ENCODE measurements at places on chromosomes 11 and 22.
A peak's percentile ranks its signal among the peaks of the same experiment; 100 is the strongest.

GRCh38 chr11:12212821-12213185 lies 102.4 kb downstream of the MICAL2 start:
- DNase-seq, result no peak

- no peak for DNase-seq
Measured at GRCh38 chr22:19722982-19723231, 432 bp upstream of the GP1BB start.

GRCh38 chr11:128981254-128981653 lies 38.6 kb upstream of the TP53AIP1 start:
- DNase-seq, result no peak

DNA sequence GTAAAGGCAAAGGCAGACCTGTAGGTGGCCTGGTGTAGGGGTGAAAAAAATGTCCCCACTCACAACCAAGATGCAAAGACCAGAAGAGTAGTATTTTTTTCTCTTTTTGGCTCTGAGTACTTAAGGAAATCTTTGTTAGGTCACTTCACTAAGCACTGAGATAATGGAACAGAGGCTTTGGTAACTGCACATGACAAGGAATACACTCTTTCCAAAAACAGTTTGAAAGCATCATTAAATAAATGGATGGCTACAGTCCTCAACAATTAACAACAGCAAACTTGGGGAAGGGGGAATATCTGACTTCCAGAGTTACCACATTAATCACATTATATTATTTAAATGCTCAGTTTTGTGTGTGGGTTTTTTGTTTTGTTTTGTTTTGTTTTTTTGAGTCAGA lies 26.9 kb upstream of the PGM2L1 start:
- no peak for DNase-seq

DNA sequence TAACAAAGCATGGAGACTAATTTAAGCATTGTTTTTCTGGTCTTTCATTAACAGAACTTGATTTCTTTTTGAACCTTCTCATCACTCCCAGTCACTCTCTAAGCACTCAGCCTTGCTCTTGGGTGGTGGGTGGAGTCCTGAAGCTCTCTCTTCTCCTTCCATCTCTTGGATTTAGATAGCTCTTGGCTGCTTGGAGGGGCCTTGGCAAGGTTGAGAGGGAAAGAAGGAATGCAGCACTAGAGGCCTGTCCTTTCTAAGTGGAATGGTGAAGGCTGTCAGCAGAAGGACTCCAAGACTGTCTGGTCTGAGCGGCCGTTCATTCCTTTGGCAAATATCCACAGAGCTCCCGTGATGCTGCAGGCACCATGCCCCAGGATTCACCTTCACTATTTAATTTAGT lies 168.6 kb upstream of the E2F8 start:
- no peak for DNase-seq

DNA sequence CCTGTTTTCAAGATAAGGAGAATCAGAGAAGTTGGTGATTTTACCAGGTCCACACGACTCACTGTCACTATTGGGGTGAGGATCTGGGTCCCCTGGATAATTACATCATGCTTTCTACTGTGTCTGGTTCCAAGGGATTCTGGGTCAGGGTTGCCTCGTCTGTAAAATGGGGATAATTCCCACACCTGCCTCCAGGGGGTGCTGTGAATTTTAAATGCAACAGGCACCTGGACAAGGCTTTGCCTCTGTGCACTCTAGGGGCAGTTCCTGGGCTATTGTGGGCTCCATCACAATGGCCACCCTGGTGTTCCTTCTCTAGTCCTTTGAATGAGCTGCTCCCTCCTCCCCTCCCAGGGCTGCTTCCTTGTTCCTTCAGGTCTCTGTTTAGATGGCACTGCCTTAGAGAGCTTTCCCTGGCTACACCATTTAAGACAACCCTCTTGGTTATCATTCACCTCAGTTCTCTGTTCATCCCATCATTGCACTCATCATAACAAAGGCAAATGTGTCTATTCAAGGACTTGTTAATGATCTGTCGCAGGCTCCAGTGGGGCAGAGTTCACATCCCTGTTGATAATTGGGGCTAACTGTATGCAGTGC lies 178.6 kb downstream of the MIAT start:
- DNase-seq, result peak; percentile 32

- peak; percentile 98 for DNase-seq
Measured at GRCh38 chr11:120400564-120401364, 64.6 kb downstream of the ARHGEF12 start.

DNA sequence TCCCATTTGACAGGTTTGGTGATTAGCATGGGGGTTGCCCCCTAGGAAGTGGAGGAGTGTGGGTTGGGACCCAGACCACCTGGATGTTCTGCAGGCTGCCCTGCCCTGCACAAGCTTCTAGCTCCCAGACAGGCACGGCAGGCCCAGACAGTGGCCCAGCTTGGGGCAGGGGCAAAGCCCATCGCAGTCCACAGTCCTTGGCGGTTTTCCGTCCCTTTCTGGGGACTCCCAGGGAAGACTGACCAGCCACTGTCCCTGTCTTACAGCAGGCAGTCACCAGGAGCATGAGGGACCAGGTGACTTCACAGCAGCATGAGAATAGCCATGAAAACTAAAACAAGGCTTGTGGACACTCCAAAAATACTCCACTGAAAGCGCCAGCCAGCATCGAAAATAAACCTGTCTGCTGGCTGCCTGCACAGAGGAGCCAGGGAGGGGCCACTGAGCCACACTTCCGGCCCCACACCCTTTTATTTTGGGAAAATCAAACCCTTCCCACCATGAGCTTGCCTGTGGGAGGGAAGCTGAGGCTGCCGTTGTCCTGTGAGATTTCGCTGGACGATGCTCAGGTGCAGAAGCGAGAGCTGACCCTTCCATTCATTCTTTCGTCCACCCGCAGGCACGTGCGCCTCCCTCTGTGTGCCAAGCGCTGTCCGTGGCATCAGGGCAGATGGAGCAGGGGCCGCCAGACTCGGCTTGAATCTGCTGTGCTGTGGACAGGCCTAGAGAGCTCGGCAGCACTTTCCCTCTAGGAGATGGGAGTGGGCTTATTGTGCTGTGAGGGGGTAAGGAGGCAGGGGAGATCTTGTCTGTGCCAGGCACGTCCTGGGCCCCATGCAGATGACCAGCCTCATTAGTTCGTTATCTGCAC lies 28.0 kb downstream of the FADD start:
- DNase-seq, result no peak

DNA sequence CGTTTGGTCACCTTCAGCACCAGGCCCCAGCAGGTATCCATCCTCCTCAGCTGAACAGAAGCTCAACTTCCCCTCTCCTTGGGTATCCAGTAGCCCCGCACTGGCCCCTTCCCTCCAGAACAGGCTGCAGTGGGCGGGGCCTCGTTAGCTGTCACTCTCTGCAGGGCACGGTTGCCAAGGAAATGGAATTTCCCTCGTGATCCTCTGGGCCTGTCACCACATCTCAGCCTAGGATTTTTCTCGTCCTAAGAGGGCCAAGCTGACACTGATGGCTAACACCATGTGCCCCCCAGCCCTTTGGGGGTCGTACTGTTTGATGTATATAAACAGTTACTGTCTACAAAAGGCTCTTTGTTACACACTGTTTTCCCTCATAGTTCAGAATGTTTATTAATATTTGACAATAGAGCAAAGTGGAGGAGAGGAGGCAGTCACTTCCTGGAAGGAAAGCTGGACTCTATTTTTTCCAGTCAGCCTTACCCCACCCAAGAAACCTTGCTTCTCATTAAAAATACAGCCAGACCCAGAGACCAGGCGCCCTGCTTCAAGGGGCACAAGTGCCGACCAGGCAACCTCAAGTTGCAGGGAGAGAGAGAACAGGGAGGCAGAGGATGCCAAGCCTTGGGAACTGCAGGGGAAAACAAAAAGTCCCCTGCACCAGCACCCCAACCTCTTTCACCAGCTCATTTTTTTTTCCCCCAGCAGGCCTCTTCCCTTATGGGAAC lies 44.5 kb downstream of the FEZ1 start:
- no peak for DNase-seq

GRCh38 chr11:876545-876944 lies 33.9 kb downstream of the TSPAN4 start:
- no peak for DNase-seq

DNA sequence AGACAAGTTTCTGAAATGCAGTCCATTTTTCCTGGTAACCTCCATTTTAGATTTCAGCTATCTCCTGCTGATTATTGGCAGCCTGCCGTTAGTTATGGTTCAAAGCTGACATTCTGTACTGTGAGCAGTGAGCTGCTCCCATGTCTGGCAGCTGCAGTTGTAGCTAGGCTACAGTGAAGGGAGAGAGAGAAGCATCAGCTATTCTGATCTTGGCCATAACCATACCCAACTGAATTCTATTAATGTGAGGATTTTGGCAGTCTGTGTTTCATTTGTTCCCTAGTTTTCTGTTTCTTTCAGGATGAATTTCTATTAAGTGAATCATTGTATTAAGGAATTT lies 33.4 kb downstream of the SIK2 start:
- peak; percentile 89 for DNase-seq

- no peak for DNase-seq
Measured at GRCh38 chr22:28268850-28269249, 349.8 kb upstream of the PITPNB start.

DNA sequence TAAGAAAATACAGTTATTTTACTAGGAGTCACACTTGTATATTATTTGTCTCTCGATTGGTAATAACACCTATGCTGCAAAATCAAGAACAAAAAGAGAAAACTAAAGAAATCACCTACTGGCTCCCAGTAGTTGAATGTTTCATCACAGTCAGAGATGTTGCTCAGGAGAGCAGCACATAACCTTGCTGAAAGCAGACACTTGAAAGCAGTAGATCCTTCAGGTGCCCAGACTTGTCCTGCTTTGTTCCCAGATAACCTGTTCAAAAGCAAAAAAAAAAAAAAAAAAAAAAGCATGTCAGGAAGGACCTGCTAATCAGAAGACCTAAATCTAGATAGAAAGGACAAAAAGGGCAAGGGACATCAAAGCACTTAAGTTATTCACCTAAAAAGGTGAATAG lies 1.3 kb downstream of the ALG9 start:
- no peak for DNase-seq

GRCh38 chr11:34330653-34331052 lies 27.2 kb downstream of the ABTB2 start:
- no peak for DNase-seq

- DNase-seq, result no peak
Measured at GRCh38 chr11:26045082-26045481, 286.8 kb upstream of the ANO3 start.

- peak; percentile 33 for DNase-seq
Measured at GRCh38 chr11:84673753-84674152, 953.4 kb downstream of the DLG2 start.

DNA sequence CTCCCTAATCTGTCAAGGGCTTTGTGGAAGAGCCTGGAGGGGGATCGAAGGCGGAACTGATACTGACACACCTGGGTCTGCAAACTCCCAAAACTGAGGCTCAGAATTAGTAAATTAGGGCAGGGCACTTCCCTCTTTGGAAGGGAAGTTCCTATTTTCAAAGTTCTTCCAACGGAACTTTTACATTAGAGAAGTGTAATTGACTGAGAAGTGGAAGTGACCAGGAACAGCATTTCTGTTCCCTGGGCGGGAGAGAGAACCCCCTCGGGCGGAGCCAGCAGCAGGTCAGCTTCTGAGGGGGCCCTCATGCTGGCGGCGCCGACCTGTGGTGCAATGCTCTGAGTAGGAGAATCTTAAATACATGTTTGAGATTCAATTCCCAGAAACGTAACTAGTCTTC lies 1.1 kb upstream of the CBL start:
- DNase-seq, result no peak

DNA sequence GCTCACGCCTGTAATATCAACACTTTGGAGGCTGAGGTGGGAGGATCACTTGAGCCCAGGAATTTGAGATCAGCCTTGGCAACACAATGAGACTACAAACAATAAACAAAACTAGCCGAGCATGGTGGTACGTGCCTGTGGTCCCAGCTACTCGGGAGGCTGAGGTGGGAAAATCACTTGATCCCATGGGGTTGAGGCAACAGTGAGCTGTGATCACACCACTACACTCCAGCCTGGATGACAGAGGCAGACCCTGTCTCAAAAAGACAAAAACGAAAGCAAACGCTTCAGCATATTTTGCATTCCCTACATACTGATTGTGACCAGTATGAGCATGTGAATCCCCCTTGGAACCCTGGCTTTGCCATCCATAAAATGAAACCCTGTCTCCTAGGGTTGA lies 33.9 kb upstream of the MN1 start:
- peak; percentile 25 for DNase-seq

GRCh38 chr22:19761725-19762567 lies 1.4 kb downstream of the TBX1 start:
- no peak for DNase-seq

GRCh38 chr22:32142600-32142999 lies 16.5 kb downstream of the C22orf42 start:
- no peak for DNase-seq

DNA sequence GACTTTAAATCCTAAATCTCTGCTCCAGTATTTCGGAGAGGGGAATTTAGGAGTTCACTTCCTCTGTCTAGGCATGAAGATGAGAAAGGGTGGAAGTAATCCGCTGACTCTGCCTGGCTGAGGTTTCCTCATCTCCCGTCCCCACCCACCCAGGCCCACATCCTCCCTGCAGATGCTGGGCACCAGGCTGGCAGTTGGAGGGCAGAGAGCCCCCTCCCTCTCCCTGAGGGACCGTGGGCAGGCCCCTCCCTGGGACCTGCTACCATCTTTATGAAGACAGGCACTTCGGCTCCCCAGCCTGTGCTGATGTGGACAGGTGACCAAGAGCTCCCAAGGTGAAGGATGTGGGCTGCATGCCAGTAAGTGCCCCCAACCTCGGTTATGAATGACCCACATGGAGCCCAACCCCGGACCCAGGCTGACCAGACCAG lies 6.7 kb downstream of the CASTOR1 start:
- no peak for DNase-seq

DNA sequence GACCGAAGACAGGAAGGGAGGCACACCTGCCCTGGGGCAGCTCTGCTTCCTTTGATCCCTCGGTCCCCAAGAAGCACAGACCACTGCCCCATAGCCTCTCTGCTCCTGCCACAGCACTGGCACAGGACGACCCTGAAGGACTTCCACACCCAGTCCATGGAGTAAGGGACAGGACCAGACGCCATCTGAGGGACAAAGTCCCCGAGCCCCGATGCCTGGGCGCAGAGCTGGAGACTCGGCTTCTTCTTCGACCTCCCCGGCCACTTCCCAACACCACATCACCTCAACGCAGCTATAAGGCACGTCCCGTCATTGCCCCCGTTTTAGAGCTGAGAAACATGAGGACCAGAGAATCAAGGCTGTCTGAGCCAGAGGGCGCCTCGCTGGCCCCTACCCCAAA lies 310.5 kb downstream of the BRD1 start:
- DNase-seq, result no peak

DNA sequence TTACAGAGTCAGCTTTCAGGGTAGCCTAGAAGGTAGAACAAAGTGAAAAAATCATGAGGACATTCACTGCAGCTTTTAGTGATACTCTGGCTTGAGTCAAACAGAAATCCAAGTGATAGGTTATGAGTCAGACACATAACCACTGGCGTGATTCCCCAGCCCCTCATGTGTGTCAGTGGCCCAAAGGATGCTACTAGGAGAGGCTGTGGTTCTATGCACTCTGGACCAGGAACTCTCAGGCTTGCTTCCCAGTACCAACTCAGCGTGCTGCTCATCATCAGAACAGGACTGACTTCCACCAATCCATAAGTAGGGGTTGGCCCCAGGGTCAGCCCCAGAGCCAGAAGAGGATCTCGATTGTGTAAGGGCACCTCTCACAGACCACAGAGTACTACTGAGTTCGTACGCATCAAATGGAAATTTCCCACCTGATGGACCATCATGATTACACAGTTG lies 116.8 kb downstream of the MED15 start:
- DNase-seq, result no peak

Data from astrocyte of the spinal cord (primary cell).